ENCODE measurements at places on chromosomes 1 and 21.

- DNase-seq = no peak
Observed at GRCh38 chr21:35357041-35357780, 308.1 kb upstream of the RUNX1 start.

- DNase-seq = no peak
Observed at GRCh38 chr1:46173361-46173856, 1.5 kb upstream of the TSPAN1 start.

DNA sequence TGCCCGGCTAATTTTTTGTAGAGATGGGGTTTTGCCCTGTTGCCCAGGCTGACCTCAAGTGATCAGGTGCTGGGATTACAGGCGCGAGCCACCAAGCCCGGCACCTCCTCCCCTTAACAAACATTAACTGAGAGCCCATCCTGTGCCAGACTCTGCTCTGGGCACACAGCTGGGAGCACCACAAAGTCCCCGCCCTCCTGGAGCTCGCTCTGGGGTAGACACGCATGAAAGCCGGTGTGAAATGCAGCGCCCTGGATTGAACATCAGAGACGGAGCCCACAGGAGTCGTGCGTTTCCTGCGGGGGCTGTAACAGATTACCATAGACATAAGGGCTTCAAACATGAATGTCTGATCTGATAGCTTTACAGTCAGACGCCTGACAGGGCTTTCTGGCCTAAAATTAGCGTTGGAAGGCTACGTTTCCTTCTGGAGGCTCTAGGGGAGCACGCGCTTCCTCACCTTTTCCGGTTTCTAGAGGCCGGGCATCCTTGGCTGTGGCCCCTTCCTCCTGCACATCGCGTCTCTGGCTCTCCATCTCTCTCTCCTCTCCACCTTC, 14.3 kb downstream of the SLC27A3 start:
- DNase-seq = no peak

- DNase-seq = no peak
Observed at GRCh38 chr1:110310300-110310699, 28.9 kb upstream of the RBM15 start.

DNA sequence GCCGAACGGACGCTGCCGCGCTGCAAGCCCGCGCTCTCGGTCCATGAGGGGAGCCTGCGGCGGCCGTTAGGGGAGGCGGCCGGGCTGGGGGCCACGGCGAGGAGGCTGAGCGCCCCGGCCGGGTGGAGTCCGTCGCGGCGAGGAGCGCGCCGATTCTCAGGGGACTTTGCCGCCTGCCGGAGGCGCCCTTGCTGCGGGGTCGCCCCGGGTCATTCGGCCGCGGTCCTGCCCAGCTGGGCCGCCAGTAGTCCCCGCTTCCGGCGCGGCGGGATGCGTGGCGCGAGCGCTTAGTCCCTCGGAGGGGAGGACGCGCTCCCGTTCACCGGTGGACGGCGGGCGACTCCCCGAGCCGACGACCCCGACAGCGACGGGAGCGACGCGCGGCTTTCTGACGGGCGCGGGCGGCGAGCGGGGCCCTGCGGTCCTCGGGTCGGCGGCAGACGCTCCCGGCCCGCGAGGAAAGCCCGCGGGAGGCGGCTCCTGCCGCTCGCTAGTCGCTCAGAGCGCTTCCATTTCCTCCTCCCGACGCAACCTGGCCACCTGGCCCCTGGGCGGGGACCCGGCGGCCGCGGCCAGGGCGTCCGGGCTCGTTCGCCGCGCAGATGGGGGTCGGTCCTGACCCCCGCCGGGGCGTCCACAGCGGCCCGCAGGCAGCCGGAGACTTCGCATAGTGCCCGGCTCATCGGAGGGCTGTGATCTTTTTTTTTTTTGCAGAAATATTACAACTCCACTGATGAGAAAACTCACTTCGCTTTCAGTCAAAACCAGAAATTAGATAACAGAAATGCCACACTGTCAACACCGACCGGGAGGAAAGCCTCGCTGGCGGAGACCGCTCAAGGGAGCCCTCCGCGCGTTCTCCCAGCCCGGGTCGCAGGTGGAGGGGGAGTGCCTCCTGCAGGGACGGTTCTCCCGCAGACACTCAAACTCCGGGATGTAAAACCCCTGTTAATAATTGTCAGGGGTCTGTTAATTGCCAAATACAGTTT, 641 bp upstream of the ZBTB21 start:
- DNase-seq = no peak

DNA sequence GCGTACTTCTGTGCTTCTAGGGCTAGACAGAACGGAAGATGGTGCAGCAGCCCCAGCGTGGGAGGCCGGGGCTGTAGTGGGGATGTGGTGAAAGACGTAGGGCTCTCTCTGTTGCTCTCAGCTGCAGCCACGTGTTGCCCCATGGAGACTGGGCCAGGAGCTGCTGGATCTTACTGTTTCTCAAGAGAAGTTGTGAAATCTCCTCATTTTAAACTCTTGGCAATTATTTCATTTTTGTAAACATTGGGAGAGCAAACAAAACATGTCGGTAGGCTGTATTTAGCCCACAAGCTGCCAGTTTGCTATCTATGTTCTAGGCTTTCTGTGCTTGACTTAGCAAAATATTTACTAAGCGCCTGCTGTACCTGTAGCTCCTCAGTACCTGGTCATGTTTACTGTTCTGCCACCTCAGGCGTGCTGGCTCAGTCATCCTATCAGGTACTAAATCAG, 15.9 kb upstream of the ELOA start:
- DNase-seq = no peak

GRCh38 chr1:94514095-94514727, 27.3 kb downstream of the F3 start:
- no peak for DNase-seq

- no peak for DNase-seq
Observed at GRCh38 chr1:74324684-74325448, 89.7 kb downstream of the TNNI3K start.
